Fibroblast of skin of abdomen (primary cell): ENCODE measurements at places on chromosomes 6 and 20.
A peak's percentile ranks its signal among the peaks of the same experiment; 100 is the strongest.

- peak; percentile 27 for DNase-seq
Observed at GRCh38 chr6:137820952-137821351, 46.1 kb upstream of the TNFAIP3 start.

DNA sequence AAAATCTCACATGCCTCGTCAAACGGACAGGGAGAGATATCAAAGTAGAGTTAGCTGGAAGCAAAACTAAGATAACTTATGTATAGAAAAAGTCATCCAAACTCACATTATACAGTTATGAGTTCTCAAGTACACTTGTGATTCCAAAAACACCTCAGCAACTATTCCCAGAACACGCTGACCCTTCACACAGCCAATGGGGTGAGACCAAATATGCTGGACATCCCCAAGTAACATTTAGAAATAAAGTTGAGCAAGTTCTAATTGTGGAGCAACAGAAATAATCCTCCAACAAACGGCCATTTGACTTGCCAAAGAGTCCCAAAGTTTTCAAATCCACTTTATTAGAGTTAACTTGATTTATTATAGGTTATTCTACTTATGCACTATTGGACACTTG lies 52.4 kb downstream of the LY86 start:
- no peak for DNase-seq

DNA sequence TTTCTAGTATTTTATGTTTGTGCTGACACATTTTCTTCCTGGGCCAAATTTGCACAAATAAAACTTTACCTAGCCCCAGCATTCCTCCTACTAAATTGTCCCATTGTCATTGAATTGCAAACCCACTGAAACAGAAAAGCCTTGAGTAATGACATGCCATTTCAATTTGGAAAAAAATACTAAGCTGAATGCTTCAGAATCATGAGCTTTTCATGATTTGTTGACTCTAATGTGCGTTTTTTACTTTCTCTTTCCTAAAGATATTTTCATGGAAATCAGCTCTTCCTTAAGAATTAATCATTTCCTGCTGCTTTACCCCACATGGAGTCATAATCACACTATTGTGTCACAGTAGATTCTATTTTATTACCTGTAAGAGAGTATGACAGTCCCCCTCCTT lies 47.4 kb downstream of the TRDN start:
- no peak for DNase-seq

GRCh38 chr6:90356012-90356421 lies 59.4 kb upstream of the BACH2 start:
- DNase-seq = no peak

GRCh38 chr6:27130668-27131428 lies 116.7 kb upstream of the PRSS16 start:
- no peak for DNase-seq

DNA sequence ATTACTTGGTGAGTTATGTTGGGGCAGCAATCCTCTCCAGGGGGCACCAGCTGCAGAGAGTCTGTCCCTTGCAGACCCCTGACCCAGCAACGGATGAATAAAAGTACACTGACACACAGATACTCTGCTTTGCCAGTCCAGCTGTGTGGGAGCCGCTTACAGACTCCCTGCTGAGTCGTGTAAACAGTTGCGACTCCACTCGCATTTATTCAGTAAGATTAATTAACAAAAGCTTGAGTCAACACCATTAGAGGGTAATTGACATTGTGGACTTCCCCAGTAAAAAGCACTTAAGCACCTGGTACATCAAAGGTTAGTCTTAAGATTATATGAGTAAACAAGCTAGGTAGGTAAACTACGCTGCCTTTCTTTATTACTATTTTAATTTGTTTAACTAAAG lies 92.0 kb upstream of the TMEM181 start:
- no peak for DNase-seq

- DNase-seq = no peak
Observed at GRCh38 chr6:167415441-167415961, 90.6 kb downstream of the TTLL2 start.

GRCh38 chr6:53437557-53438202 lies 88.9 kb upstream of the ELOVL5 start:
- DNase-seq = peak; percentile 75

- peak; percentile 61 for DNase-seq
Observed at GRCh38 chr20:45011108-45011526, 44.8 kb downstream of the STK4 start.

GRCh38 chr20:5780846-5781217 lies 30.6 kb downstream of the SHLD1 start:
- no peak for DNase-seq
